ENCODE measurements at places on chromosomes 5 and 9. TPM values are rescaled to one million over a fixed set of nuclear protein-coding genes. Genes with fewer than 3 reads are reported as not detected.

The CLIC3 gene
- not detected for total RNA-seq

The AP3S1 gene
- 63.6 TPM for total RNA-seq

The SLC6A18 gene
- not detected for total RNA-seq

The LURAP1L gene
- total RNA-seq = 1.1 TPM

The SPTAN1 gene
- total RNA-seq = 734 TPM

The FAM169A gene
- total RNA-seq = 4.0 TPM
